ENCODE measurements at places on chromosomes 6 and 20. TPM values are rescaled to one million over a fixed set of nuclear protein-coding genes. Genes with fewer than 3 reads are reported as not detected.

The PLA2G7 gene
- not detected for total RNA-seq

The ACSS1 gene
- total RNA-seq: 17.6 TPM

The ZC3H12D gene
- 0.21 TPM for total RNA-seq

The OOEP gene
- total RNA-seq: not detected

The GTSF1L gene
- total RNA-seq: not detected

The SULF2 gene
- 27.8 TPM for total RNA-seq

The SIGLEC1 gene
- total RNA-seq: 0.02 TPM

The PGC gene
- 0.14 TPM for total RNA-seq

The TREM2 gene
- 0.08 TPM for total RNA-seq
